ENCODE measurements at places on chromosomes 2 and 18.

DNA sequence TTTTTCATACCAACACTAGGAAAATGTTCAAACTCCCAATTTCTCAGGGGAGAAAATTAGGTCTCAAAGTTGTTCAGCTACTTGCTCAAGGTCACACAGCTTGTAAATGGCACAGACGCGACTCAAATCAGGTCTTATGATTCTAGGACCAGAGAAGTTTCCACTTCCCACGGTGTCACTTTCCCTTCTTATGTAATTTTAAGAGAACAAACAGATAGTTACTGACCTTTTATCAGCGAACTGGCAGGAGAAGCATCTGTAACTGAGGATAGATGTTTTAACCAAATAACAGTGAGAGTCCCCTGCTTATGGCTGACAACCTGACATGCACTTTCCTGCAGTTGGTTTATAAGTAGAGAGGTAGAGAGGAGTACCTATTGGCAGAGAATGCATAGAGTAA lies 2.1 kb upstream of the KCNJ3 start:
- no peak for DNase-seq

GRCh38 chr2:3091696-3092095 lies 285.9 kb downstream of the EIPR1 start:
- no peak for DNase-seq

- DNase-seq: no peak
Measured at GRCh38 chr18:10475276-10475653, 20.8 kb downstream of the APCDD1 start.

DNA sequence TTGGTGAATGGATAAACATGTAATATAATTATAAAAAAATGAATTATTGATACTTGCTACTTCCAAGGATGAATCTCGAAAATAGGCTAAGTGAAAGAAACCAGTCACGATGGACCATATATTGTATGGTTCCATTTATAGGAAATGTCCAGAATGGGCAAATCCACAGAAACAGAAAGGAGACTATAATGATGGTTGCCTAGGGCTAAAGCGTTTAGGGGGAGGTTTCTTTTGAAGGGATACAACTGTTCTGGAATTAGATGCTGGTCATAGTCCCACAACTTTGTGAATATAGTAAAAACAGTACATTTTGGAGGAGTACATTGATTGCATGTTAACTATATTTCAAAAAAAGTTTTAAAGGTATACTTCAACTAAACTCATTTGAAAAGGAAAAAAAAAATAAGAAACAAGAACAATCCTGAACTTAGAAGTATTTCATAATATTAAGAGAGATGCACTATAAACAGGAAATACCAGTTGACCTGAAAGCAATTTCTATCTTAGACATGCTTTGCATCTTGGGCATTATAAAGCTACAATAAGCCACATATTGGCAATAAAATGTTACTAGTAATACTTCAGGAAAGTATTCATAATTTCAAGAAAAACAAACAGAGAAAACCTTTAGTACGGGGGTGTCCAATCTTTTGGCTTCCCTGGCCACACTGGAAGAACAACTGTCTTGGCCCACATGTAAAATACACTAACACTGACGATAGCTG lies 130.0 kb downstream of the C2orf74 start:
- DNase-seq: no peak

DNA sequence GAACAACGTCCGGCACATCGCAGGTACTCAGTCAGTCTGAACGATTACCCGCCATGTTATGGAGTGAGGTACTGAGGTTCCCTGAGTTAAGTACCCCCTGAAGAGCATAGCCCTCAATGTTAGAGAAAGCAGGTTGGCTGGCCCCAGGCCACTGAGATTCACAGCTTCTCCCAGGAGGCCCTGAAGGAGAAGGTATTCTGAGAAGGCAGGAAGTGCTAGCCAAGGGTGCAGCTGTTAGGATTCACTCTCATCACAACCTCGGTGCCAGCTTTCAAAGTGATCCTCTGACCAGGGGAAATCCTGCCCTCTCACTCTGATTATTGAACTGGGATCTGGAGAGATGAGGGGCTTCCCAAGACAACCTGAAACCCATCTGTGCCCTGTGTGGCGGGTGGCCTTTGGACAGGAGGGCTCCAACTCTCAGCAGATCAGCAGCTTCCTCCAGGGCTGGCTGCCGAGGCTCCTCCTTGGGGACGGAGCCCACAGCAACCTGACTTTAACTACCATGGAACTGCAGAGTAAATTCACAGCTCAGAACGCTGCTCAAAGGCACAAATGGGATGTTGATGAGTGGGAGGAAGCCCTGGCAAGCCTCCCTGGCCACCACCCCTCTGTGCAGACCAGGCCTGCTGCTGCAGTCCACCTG lies 7.8 kb downstream of the EHD3 start:
- DNase-seq: no peak

GRCh38 chr18:13811993-13812392 lies 12.0 kb upstream of the MC5R start:
- no peak for DNase-seq

DNA sequence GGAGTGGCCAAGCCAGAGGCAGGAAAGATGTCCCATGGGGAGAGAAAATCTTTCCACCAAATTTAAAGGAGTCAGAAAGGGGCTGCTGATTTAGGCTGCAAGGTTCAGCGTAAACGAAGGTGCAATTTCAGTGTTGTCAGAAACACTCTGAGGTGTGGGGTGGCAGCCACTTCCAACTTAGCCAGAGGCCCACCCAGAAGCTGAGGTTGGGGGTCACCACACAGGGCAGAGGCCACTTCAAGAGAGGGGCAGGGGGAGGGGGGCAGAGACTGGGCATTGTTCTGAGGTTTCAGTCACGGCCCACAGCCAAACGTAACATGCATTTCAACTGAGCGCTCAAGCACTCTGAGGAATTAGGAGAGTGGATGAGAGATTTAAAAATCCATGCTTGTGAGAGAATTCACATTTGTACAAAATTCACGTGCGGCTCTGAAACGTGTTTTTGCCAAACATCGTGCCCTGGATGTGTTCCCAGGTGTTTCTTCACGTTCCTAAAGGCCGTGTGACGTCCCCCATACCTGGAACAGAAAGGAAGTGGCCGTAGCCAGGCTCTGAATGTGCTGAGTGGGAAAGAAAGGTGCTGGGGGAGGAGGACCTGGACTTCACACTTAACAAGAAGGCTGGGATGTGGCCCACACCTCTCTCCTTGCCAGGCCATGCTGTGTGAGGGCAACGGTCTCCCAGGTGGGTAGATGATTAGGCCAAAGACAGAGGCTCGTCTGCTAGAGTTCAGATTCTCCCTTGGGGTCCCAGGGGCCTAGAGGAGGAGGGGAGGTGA lies 19.5 kb upstream of the BOK start:
- DNase-seq: no peak

DNA sequence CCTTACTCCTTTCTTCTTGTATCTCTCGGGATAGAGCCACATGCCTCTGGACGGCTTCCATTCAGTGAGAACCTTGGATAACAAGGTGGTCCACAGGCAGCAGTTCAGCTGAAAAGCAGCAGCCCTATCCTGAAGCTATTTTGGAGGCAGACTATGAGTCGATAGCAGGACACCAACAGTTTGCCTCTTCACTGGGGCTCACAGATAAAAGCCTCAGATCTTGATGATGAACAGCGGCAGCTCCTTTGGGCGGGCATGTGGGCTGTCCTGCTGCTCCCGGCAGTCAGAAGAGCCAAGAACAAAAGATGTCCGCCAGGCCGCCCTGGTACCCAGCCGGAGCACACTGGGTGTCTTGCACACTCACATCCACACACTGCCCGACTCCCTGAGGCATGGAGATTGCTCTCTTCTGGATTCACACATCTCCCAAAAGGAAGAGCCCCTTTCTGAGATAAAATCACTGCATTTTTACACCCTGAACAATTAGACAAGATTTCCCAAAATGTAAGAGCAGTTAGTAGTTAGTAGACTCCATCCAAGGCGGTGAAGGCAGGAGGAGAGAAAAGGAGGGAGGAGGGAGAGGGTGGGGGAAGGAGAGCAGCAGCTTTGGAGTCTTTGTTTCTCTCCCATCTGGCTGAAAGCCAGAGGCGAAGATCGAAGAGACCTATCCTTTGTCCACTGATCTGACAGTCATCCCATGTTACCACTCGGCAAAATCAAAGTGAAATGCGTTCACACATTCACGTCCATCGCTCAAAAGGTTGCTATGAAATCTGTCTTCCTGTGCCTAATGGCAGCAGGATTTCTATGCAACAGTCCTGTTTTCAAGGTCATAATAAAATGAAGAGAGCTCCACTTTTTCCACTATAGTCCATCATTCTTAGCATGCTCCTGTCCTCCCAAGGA lies 90.1 kb upstream of the KLF7 start:
- DNase-seq: no peak

All from endothelial cell of umbilical vein (primary cell).